ENCODE measurements at places on chromosomes 16 and 17.

GRCh38 chr16:50642349-50642748 lies 38.8 kb downstream of the SNX20 start:
- DNase-seq = no peak

- no peak for DNase-seq
Observed at GRCh38 chr16:62638964-62639870, 603.0 kb upstream of the CDH8 start.

DNA sequence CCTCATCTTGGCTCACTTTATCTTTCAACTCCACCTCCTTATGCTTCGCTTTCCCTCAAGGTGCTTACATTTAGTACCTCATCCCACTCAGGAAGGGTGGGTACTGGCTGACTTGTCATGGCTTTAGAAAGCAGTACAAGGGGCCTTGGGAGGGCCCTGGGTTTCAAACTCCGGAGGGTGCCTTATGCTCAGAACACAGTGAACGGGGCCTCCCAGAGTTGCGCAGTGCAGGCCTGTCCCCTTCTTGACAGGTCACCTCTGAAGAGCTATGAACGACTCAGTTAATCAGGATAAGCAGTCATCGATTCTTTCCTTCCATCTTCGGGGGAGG lies 6.0 kb downstream of the COG1 start:
- no peak for DNase-seq

- peak; percentile 79 for DNase-seq
Observed at GRCh38 chr17:7627250-7628121, at the start of gene SAT2. Gene SAT2, minus strand, starts transcription at chr17:7627821. Its CDS starts 186 bp downstream, at chr17:7627635.

DNA sequence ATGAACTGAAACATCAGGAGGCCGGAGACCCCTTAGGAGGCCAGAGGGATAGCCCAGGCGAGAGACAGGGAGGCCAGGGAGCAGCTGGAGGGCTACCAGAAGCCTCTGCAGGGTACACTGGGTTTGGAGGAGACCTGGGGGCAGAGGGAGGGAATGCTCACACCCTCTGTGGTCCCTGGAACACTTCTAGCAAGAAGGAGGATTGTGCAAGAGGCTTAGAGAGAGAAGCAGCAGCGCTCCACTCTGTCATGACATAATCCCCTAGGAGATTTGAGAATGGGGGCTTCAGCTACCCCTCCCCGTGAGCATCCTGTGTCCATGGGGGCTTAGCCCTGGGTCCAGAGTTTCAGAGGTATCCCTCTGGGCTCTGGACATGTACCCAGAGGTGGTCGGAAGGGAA lies 15.8 kb downstream of the GPR142 start:
- DNase-seq = no peak

DNA sequence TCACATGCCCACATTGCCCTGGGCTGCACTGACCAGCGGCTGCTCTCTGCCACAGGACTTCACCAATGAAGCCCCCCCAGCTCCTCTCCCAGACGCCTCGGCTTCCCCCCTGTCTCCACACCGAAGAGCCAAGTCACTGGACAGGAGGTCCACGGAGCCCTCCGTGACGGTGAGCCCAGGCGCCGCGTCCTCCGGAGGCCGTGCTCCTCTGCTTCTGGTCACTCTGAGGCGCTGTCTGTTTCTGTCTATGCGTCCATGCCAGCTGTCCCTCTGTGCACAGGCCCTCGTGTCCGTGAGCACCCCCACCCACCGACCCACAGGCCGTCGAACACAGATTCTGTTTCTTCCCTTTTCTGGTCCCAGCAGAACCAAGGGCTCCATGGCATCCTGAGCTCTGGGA lies 62.6 kb downstream of the PLD6 start:
- DNase-seq = no peak

- DNase-seq = no peak
Observed at GRCh38 chr17:63356337-63356757, 89.8 kb downstream of the CYB561 start.

GRCh38 chr16:86611525-86611855 lies 33.1 kb downstream of the FOXL1 start:
- no peak for DNase-seq

- no peak for DNase-seq
Observed at GRCh38 chr16:19008245-19009169, 24.8 kb downstream of the TMC7 start.

DNA sequence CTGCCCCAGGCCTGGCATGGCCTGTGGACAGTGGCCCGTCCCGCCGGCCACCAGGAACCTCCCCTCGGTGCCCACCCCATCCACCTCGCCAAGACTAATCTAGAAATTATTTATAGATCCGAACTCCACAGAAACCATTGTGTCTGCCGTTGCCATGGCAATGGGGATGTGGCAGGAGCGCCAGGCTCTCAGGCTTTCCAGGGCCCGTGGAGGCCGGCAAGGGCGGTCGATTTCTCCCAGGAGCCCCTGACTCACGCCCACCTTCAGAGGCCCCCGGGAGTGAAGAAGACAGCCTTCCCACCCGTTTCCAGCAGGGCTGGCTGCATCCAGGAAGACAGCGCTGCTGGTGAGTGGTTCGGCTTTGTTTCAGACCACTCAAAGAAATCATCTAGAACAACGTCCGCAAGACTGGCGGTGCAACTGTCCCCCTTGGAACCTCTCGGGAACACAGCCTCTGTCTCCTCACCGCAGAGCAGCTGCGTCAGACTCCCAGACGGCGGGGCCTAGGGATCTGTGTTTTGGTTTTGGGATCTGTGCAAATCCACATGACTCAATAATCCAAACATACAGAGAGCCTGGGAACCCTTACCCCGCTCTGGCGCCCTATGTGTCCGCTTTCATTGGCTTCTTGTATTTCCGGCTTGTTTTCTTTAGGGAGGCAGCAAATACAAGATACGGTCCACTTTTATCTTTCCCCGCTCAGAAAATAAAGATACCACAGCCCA lies 48.5 kb upstream of the ZCCHC14 start:
- no peak for DNase-seq
